ENCODE measurements at places on chromosomes 6 and 20. TPM values are rescaled to one million over a fixed set of nuclear protein-coding genes. Genes with fewer than 3 reads are reported as not detected.

The PACSIN1 gene
- total RNA-seq, result 0.67 TPM

The ADGB gene
- 2.1 TPM for total RNA-seq

GRCh38 chr6:109069746-109070145, 24.9 kb downstream of the SESN1 start:
- no peak for DNase-seq

The COL12A1 gene
- 80.9 TPM for total RNA-seq

- DNase-seq, result no peak
These were observed 16.2 kb upstream of the TMEM181 start for GRCh38 chr6:158543606-158544185.

GRCh38 chr6:134593887-134594286, 276.0 kb upstream of the SGK1 start:
- DNase-seq, result no peak

- no peak for DNase-seq
These were observed 171.3 kb upstream of the AGPAT4 start for GRCh38 chr6:161445021-161445799.

The BPIFB4 gene
- total RNA-seq, result not detected

DNA sequence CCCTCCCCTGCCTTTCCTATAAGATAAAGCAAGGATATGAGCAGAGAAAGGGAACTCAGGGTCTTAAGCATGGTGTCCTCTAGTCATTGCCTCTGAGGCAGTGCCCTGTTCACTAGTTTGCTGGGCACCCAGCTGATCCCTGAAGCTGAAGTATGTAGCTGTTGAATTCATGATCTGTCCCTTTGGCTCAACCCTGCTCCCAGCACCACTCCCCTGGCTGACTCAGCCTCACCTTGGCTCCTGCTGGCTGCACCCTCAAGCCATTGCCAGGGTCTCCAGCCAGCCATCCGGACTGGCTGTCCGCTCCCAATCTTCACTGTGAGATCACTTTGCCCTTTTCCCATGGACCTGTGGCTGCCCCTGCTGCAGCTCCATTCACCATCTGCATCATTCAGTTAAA, 25.9 kb upstream of the UST start:
- no peak for DNase-seq

The TREML2 gene
- total RNA-seq, result not detected

The GHRH gene
- total RNA-seq, result not detected

DNA sequence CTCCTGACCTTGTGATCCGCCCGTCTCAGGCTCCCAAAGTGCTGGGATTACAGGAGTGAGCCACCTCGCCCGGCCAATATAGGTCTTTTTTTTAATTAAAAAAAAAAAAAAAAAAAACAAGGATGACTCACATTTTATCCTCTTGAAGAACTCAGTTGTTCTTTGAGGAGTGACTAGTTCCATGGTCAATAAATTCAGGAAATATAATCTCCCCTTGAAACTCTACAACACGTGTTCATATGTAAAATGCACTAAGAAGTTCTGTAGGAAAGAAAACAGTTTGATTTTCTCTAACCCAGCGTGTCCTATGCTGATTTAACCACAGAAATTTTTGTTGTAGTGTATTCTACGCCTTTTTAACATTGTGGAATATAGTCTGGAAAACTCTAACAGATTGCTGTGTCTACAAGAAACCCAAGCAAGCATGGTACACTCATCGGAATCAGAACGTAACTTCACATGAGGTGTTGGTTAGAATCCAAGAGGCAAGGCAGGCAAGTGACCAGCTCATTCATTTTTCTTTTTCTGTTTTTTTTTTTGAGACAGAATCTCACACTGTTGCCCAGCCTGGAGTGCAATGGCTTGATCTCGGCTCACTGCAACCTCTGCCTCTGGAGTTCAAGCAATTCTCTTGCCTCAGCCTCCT, 79.0 kb upstream of the ZNF217 start:
- no peak for DNase-seq

All from mucosa of descending colon (tissue), 3 donors.